ENCODE measurements at places on chromosomes 2 and 18.

GRCh38 chr2:84805250-84805958 is 75.5 kb downstream of the TRABD2A start:
- DNase-seq, result no peak

- DNase-seq, result no peak
Measured at GRCh38 chr2:174340400-174341292, 5.9 kb downstream of the SP9 start.

- peak; percentile 75 for DNase-seq
Measured at GRCh38 chr2:100610381-100610831, 47.6 kb downstream of the PDCL3 start.

DNA sequence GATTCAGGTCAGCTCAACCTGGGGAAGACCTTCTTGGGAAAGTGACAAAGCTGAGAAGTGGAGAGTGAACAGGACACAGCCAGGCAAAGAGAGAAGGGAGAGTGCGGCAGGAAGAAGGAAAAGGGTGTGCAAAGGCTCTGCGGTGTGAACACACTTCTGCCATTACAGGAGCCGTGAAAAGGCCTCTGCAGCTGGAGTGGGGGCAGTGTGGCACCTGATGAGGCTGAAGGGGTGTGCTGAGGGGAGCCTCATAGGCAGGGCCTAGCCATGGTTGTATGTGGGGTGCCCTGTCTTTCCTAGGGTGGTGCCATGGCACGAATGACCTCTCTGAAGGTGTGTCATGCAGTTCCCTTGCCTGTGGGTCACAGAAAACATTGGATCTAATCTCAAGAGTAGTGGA is 347.6 kb downstream of the CYRIA start:
- no peak for DNase-seq

DNA sequence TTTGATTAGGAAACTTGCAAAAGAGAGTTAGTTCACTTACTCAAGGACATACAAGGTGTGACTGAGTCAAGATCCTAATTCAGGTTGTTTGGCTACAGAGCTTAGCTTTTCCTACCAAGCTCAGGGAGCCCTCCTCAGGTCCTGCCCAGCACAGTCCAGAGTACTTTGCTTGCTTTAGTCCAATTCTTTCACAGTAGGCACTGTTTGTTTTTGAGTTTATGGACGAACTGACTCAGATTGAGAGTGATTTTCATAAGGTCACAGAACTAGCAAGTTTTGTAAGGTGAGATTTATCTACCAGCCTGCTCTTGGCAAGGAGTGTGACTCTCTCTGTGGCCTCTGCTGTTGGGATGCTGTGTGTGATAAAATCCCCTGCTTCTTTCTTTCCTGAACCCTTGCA is 310.5 kb downstream of the PTPRM start:
- DNase-seq, result no peak

DNA sequence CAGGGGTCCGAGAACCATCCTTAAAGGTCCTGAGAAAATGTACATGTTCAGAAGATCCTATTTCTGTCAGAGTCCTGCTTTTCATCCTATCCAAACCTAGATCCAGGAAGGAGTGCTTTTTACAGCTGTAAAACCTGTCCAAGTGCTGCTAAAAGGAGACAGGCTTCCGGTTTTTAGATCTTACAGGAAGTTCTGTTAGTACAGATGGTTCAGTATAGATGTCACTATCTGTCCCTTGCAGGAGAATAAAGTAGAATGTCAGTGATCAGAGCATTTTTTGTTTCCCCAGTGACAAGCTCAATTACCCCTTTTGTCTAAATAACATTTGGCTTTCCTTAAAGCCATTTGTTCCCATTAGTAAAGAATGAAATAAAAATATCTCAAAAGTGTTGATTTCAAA is 98.3 kb downstream of the NRP2 start:
- no peak for DNase-seq

DNA sequence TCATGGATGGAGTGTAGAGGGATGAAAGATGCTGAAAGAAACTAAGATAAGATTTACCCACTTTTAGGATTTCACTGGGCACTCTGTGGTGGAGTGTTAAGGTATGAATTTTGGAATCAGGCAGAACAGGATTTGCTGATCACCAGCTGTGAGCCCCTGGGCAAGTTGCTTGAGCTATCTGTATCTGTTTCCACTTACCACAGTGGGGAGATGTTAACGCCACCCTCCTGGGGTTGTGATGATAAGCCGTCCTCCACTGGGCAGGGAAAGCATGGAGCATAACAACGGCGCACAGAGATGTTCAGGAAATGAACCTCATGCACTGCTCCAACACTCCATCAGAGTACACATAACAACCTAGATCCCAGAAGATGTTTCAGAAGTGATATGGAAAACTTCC is 160.6 kb downstream of the MTCL1 start:
- no peak for DNase-seq

GRCh38 chr2:163884416-163884815 is 148.6 kb upstream of the FIGN start:
- peak; percentile 34 for DNase-seq

DNA sequence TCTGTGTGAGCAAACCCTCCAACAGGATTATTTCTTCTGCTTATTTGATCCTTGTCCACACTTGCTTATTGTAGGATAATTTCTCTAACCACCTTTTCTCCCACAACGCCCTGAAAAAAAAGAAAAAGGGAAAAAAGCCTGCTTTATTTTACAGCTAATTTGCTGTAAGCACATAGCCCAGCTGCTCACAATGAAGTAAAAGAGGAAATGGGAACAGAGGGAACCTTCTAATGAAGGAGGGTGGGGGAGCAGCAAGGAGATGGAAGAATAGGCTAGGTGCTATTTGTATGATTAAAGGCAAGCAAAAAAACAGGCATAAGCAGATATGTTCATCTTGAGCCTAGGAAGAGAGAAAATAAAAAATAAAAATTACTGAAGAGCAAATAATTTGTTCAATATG is 331.6 kb downstream of the TXNL1 start:
- DNase-seq, result no peak

DNA sequence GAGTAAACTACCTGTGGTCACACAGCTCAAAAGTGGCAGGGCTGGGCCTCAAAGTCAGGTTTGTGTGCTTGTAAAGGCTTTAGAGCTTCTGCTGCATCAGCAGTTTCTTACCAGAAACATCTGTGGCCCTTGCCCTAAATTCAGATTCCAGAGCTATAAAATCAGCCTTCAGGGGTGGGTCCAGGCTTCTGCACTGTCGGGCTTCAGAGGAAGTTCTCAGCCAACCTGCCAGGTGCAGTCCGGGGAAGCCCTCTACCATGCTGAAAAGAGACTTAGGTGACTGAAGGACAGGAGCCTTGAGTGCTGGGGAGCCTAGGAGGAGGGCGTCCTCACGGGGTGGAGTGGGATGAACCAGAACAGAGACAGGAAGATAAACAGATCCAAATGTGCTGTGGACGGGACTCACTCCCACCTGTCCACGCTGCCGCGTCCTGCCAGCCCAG is 69.9 kb upstream of the HS6ST1 start:
- DNase-seq, result no peak

GRCh38 chr2:179263446-179264367 is 925 bp downstream of the SESTD1 start:
- DNase-seq, result peak; percentile 66

DNA sequence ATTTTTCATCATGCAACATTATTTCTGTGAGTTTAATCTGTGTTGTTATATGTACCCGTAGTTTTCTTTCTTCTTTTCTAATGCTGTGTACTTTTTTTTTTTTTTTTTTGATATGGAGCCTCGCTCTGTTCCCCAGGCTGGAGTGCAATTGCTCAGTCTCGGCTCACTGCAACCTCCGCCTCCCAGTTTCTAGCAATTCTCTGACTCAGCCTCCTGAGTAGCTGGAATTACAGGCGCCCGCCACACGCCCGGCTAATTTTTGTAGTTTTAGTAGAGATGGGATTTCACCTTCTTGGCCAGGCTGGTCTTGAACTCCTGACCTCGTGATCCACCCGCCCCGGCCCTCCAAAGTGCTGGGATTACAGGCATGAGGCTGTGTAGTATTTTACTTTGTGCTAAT is 155.4 kb downstream of the GALR1 start:
- DNase-seq, result no peak

DNA sequence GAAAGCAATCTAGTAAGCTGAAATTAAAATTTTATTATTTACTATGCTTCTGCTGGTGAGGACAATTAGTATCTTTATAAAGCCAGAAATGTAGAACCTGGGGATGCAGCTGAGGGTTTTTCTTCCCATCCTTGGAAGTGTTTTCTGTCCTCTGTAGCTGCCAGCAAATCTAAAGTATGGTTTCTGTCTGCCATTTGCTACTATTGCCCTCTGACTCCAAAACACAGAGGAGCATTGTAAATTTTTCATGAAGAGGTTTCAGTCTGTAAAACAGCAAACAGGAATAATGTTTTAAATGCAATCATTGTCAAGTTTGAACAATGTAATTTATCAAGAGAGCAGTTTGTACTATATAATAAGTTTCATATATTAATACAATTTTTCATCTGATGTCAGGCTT is 258.8 kb downstream of the ZNF407 start:
- no peak for DNase-seq

DNA sequence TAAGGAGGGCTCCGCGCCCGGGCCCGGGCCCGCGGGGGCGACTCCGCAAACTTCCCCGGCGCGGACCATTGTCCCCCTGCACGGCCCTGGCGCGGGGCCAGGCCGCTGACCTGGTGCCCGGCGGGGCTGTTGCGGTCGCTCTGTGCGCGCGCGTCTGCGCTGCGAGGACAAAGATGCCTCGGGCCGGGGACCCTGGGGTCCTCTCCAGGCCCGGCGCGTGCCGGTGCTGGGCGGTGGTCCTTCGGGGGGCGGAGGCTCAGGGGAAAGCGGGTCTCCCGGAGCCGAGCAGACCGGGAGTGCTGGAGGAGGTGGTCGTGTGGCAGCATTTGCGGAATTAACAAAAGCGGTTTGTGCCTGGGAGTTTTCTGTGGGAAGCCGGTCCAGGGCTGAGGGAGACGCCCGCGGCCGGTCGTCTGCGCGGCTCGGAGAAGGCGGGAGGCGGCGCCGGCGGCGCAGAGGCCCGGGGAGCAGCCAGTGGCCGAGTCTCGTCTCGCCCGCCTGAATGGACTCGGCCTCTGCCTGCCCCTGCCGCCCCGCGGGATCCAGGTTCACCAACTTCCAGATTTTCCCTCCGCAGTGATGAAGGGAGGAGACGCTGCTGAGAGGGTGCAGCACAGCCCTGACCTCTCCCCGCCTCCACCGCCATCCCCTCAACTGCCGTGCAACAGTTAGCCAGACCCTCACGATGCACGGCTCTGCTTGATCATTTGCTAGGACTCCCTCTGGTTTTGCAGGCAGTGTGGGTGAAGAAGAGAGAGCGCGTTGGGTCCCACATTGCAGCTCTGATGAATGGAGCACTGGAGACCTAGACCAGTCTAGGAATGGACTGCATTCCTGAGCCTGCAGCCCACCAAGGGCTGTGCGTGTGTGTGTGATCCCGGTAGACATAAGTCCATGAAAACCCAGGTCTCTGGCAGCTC is 705 bp downstream of the EFR3B start:
- DNase-seq, result peak; percentile 14

DNA sequence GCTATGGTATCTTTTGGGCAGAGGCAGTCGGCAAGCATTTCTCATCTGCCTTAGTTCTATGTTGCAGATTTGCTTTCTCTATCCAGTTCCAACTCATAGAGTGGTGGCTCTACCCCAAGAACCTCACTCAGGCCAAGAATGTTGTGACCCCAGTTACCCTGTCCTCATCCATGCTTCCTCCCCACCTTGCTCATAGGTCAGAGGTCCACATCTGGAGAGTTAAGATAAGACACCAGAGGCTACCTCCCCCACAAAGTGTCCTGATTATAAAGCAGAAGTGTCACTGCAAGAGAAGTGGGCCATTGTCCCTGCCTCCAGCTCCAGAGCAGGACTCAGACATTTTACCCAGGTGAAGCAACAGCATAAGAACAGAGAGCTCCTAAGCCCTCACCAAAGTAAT is 276.8 kb upstream of the CHST9 start:
- DNase-seq, result no peak

DNA sequence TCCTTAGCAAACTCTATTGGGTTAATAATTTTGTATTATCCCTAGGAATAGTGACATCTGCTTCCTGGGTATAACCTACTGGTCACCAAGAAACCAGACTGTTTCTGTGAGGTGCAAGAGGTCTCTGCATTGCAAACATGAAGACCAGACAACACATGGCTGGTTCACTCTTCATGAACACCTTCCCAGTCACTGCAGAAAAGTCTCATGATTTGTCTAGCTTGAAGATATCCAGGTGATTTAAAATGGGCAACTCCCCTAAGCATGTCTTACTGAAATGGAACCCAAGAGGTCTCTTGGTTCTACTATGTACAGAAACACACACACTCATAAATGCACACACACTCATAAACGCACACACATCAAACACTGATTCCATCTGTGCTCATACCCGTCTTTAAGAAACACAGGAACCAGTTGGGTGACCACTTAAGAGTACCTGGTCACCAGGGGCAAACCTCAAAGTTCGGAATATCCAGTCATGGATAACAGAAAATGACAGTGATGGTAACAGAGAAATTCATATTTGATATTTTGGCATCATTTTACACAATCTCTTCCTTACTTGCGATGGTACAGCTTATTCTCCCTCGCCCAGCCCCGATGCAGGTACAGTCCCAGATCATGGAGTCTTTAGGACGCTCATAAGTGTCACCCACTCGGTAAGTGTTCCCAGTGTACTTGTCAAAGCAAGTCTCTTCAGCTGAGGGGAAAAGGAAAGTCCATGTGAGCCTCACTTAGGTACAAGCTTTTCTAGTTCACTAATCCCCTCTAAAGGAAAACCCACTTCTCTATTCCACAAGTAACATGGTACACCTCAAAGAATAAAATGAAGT is 2.9 kb downstream of the FN1 start:
- peak; percentile 43 for DNase-seq

GRCh38 chr2:16013359-16013911 is 73.1 kb downstream of the MYCN start:
- no peak for DNase-seq

DNA sequence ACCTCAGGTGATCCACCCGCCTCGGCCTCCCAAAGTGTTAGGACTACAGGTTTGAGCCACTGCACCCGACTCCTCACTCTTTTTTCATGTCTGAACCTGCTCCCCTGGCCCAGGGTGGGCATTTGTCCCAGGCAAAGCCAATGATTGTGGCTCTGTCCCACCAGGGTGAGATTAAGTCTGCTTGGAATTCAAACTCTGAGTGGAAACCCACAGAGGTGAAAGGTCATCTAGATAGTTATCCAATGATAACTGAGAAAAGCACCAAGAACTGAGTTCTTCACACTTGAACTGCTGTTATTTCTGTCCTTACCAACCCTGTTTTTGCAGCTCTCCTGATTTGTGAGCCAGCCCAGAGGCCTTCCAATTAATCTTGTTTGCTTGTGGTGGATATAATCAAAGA is 62.4 kb upstream of the ACVR1 start:
- DNase-seq, result peak; percentile 7

DNA sequence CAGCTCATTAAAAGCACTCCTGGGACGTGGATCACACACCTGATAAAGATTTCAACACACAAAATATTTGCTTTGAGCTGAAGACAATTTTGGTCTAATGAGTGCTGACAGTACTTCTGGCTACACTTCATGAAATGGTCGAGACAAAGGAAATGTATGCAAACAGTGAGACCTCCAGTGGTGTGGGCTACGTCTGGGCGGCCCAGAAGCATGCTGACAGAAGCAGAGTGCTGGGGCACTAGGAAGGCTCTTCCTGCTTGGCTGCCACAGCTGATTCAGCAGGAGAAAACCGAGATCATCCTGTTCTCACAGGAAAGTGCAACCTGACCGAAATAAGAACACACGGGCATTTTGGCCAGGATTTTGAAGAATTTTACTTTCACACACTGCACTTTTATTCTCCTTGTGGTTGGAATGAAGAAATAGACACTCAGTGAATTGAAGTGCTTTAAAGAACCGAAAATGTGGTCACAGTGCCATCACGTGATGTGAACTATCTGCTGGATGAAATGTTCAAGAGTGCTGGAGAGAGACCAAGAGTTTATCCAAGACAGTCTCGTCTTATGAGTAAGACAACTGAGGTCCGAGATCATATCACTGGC is 149.5 kb downstream of the CCBE1 start:
- DNase-seq, result peak; percentile 81
